ENCODE measurements at places on chromosomes 12 and 14.
A peak's percentile ranks its signal among the peaks of the same experiment; 100 is the strongest.

DNA sequence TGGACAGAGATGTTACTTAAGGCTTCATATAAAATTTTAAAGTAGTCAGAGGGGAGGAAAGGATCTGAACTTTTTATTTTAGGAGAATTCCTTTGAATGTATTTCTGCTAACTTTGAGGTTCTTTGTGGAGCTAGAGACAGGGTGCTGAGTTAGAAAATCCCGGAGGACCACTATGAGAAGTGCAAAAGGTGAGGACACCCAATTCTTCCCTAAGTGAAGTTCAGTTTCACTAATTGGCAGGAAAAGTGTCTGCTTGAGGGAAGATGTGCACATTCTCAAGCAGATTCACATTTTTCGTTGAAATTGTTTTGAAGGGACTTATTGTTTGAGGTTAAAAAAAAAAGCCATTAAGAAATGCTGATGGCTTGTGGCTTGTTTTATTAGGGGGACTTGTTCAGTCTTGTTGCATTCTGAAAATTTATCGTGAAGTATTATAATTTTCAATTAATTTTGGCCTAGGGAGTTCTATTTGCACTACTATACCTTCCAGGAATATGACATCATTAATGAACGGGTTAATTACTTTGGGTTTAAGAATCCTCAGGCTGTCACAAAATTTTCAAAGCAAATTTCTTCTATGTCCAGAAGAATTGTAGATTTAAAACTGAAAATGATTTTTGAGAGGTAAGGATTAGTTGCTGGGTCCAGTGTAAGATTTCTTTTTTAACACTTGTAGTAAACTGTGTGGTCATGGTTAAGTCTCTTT, 1.8 kb downstream of the PCNX1 start:
- no peak for DNase-seq

DNA sequence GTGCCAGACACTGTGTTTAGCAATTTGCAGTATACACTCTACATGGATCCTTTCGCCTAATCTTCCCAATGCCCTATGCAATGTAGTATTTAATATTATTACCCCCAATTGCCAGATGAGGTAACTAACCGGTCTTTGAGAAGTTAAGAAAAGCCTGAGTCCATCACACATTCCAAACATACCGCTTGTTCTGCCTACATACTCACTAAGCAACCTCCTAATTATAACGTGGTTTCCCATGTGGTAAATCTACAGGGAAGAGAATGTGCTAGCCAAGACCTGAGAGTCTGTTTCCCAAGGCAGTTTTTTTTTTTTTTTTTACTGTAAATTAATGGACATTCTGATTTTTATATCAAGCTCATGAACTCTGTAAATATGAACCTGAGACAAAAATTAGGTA, 37.2 kb downstream of the ATP2B1 start:
- DNase-seq, result no peak

- DNase-seq, result no peak
Measured at GRCh38 chr12:6923851-6924250, 3.9 kb upstream of the ATN1 start.

- DNase-seq, result no peak
Measured at GRCh38 chr14:35807131-35807961, 1.7 kb downstream of the RALGAPA1 start.

DNA sequence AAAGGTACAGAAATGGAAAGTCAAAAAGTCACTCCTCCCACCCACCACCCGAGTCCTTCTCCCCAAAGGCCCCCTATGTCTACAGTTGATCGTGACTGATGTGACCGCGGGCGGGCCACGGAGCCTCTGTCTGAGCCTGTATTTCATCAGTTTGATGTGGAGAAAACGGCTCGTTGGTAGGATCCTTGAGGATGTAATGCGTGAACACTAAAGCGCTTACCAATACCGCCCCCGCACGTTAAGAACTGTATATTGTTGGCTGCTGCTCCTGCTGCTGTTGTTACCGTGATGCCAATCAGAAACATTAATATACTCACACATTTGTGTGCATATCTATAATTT, 24.6 kb upstream of the UBC start:
- peak; percentile 71 for DNase-seq

GRCh38 chr14:92568621-92569479, 55.3 kb downstream of the RIN3 start:
- DNase-seq, result no peak

Data from CD4-positive, alpha-beta T cell treated with Interleukin-6 at 100 ng/mL for 8 hours (primary cell).